Large intestine (tissue), 12 donors: ENCODE measurements at places on chromosomes 2 and 18. TPM values are rescaled to one million over a fixed set of nuclear protein-coding genes. Genes with fewer than 3 reads are reported as not detected.
A peak's percentile ranks its signal among the peaks of the same experiment; 100 is the strongest.

DNA sequence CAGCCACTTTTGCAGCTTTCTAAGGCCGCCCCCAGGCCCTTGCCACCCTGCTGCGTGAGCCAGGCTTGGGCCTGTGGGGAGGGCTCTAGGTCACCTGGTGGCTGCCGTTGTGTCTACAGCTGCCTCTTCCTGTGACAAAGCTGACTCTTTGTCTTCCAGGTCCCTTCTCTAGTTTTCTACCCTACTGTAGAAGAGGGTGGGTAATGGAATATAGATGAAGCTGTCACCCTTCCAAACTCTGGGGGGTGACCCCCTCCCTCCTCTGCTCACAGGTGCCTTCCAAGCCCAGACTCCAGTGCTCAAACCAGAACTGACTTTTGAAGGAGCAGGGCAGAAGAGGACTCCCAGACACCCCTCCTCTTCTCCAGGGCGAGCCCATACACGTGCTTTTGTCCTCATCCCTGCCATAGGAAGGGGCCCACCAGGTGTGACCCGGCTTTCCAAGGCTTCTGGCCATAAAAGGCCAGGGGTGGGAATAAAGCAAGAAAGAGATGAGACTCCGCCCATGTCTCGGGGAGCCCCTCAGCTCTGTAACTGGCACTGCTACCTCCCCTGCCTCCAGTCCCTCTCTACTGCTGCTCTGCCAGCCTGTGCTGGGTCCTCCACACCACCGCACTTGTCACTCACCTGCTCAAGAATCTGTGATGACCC, 17.9 kb upstream of the SDC1 start:
- no peak for DNase-seq

DNA sequence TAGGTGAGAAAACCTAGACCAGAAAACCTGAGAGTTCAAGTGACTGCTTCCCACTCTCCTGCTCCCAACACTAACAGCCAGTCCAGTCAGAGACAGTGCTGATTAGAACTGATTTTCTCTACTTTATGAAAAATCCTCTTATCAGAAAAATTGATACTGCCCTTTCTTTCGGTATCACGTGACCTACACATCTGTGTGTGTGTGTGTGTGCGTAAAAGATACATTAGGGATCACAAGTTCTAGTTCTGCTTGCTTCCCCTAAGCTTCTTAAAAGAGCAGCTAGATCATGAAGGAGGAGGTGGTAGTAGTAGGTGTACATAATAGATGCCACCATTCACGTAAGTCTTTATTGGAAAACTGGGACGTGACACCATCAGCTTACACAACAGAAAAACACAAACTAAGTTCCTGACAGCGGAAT, 1.5 kb downstream of the ARL5A start:
- DNase-seq, result peak; percentile 52

- DNase-seq, result no peak
Observed at GRCh38 chr2:39475006-39475405, 37.9 kb upstream of the MAP4K3 start.

The RAB12 gene
- polyA plus RNA-seq, result 27.5 TPM

The FOXI3 gene
- not detected for polyA plus RNA-seq

The TMEM37 gene
- polyA plus RNA-seq, result 70.7 TPM

The PLGLB2 gene
- 2.4 TPM for polyA plus RNA-seq

The CACNB4 gene
- 1.8 TPM for polyA plus RNA-seq

DNA sequence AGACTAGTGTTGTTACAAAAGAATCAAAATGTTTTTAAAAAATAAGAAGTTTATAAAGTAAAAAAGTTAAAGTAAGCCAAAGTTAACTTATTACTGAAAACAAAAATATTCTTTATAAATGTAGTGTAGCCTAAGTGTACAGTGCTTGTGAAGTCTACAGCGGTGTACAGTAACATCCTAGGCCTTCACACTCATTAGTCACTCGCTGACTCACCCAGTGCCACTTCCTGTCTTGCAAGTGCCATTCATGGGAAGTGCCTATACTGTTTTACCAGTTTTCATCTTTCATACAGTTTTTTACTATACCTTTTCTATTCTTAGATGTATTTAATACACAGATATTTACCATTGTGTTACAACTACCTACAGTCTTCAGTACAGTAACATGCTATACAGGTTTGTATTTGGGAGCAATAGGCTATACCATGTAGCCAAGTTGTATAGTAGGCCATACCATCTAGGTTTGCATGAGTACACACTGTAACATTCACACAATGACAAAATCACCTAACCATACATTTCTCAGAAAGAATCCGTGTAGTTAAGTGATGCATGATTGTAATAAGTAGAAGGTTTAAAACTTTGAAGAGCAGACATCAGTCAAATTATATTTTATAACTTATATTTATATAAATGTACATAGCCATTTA, 13.4 kb downstream of the SERPINB7 start:
- no peak for DNase-seq

DNA sequence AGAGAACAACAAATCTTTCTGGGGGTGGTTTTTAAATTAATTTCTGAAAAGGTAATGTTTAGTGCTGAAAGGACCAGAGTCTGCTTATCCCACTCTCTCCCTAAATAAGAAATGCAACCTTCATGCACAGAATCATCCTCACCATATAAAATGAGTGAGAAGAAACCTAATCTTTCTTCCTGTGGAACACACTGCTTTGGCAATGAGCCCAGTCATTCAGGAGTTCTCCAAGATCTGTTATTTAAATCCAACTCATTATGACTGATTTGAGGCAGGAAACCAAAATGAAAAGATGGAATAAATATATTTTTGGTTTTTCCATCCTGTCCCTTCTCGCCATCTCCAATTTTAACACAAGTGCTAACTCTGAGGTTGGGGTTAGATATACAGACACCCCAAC, 228.3 kb downstream of the SRBD1 start:
- no peak for DNase-seq
